ENCODE measurements at places on chromosomes 3 and 15. TPM values are rescaled to one million over a fixed set of nuclear protein-coding genes. Genes with fewer than 3 reads are reported as not detected.
A peak's percentile ranks its signal among the peaks of the same experiment; 100 is the strongest.

- DNase-seq: no peak
Observed at GRCh38 chr3:4720316-4721075, 227.3 kb downstream of the ITPR1 start.

DNA sequence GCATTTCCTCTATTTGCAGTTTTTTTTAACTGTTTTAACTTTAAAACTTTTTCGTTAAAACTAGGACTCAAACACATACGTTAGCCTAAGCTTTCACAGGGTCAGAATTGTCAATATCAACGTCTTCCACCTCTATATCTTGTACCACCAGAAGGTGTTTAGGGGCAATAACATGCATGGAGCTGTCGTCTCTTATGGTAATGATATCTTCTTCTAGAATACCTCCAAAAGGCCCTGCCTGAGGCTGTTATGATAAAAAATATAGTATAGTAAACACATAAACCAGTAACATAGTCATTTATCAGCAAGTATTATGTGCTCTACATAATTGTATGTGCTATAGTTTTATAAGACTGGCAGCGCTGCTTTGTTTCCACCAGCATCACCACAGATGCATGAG lies 76.3 kb upstream of the MLF1 start:
- DNase-seq: no peak

DNA sequence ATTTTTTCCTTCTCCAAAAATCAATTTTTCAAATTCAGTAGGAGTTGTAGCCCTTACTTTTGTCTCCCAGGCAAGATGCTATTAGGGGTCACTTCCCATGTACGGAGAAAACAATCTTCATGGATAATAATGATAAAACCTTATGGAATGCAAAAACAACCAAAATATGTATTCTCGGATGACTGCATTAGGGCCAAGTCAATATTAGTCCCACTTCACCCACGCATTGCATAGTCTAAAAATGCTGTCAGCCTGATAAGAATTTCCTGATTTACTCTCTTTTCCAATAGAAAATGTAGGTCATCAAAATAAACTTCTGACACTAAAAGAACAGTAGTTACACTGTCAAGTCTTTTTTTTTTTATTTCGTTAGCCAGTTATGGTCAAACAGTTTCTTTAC lies 2.7 kb downstream of the VGLL3 start:
- DNase-seq: peak; percentile 56

GRCh38 chr3:53841296-53841695 lies 4.9 kb downstream of the CHDH start:
- DNase-seq: no peak

- DNase-seq: peak; percentile 73
Observed at GRCh38 chr3:148510116-148510515, 187.6 kb upstream of the AGTR1 start.

DNA sequence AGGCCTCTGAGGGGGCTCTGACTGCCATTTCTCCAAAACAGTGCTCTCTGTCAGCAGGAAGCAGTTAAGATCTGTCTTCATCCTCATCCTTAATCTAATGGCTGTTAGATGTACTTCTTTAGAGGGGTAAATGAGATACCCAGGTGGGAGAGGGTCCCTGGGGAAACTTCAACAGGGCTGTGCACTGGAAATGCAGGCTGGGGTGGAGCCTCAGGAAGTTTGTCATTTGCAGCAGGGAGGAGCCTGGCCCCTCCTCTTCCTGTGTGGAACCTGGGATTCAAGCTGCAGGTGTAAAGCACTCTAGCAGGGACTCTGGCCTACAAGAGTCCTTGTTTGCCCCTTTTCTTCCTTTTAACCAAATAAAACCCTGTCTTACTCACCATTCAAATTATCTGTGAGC lies 1173.6 kb downstream of the OTOL1 start:
- no peak for DNase-seq

- DNase-seq: no peak
Observed at GRCh38 chr15:69784798-69785566, 312.7 kb downstream of the TLE3 start.

GRCh38 chr3:53806182-53807116 lies 39.8 kb downstream of the CHDH start:
- no peak for DNase-seq

DNA sequence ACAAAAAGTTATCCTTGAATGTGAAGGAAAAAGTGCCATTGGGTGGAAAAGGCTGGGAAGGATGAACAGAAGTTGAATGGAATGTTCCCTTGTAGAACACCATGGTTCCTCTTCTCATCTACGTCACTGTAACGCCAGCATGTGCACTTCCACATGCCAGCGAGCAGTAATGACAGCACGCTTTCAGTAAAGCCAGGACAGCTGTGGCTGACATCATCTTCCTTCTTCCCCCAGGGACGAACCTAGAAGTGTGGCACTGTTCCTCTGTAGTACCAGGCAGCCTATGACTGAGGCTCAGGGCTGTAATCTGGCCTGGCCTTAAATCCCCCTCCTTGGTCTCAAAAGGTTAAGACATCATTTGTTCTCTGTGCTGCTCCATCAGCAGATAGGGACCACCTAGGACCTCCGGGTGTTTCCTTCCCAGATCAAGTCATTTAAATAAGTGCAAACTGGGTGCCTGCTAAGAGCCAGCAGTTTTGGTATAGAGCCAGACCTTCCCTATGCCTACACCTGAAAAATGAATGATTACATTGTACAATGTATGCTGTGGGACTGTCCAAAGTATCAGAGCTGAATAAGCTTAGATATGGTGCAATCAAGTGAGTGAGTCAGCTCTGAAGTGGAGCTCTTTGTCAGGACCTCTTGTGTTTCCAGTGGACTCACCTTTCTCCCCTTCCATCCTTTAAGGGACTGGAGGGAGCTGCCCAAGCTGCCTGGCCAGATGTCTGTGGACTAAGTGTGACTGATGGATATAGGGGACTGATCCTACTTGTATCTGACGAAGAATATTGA lies 5.6 kb upstream of the SRPRB start:
- DNase-seq: peak; percentile 9

- DNase-seq: peak; percentile 92
Observed at GRCh38 chr3:112640930-112641801, at the start of gene CCDC80. TSS of gene CCDC80 (minus strand) at chr3:112641143. CDS start at chr3:112639905, 1,238 bp downstream.

- no peak for DNase-seq
Observed at GRCh38 chr3:116154389-116154788, 290.9 kb downstream of the LSAMP start.

DNA sequence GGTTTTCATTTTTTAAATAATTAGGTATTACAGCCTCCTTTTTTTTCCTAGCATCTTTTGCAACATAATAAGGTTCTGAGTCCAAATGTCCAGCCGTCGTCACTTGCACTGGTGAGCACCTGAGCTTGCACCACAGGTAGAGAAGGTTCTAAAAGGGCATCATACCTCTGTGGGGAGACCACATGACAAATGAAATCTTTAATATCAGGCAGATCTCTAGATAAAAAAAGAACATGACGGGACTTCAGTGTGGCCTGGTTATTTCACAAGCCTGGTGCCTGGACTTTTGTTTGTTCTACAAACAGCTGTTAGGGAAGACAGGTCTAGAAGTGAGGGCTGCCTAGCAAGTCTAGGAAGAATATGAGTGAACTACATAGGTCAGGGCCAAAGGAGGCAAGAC lies 3.6 kb downstream of the ZBED2 start:
- DNase-seq: no peak

DNA sequence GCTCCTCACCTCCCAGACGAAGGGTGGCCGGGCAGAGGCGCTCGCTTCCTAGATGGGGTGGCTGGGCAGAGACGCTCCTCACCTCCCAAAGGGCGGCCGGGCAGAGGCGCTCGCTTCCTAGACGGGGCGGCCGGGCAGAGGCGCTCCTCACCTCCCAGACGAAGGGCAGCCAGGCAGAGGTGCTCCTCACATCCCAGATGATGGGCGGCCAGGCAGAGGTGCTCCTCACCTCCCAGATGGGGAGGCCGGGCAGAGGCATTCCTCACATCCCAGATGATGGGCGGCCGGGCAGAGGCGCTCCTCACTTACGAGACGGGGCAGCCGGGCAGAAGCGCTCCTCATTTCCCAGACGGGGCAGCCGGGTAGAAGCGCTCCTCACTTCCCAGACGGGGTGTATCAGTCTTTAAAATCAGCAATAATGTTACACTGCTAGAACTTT lies 19.4 kb upstream of the CCNL1 start:
- DNase-seq: no peak

DNA sequence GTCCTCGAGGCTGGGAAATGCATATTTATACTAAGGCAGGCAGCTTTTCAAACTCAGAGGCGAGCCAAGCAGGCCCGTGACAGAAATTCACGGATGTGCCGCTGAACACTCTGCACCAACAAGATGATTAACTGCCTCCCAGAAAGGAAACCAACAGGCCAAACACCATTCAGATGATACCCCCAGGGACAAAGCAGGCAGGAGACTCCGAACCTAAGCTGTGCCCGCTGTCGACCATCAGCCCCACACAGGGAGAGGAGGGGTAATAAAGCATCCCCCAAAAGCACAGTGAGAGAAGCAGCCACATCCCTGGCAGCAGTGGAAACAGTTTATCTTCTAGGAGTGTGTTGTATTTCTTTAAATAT lies 31.8 kb downstream of the ADAMTS17 start:
- DNase-seq: no peak

GRCh38 chr3:86815880-86816279 lies 175.1 kb downstream of the VGLL3 start:
- DNase-seq: no peak

DNA sequence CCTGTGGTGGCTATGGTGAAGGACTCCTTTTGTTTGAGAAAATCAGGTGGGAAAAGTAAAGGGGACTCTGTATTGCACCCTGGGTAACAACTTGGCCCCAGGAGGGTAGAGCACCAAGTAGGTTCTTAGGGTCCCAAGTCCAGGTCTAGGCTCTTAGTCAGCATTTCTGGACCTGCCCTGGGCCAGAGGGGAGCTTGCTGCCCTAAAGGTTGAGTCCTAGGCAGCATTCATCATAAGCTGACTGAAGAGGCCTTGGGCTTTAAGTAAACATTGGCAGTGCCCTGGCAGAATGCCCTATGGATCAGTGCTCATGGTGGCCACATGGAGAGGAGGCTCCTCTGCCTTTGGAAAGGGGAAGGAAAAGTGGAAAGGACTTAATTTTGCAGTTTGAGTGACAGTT lies 268.5 kb upstream of the CTNNB1 start:
- DNase-seq: no peak

DNA sequence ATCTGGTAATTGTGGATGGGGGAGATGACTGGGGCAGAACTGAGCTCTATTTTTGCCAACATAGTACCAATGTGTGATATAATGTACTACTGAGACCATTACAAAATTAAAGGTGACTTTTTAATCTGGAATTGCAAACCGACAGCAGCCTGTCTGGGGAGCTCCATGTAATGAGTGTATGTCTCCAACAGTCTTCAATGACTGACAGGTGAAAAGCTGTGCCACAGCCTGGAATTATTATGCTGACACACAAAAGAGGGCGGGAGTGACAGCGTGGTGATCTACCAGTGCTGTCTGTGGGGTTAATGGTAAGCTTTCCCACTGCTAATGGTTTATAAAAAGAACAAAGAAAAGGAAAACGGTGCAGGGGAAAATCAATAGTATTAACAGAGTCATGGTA lies 143.4 kb downstream of the CLSTN2 start:
- no peak for DNase-seq

- DNase-seq: no peak
Observed at GRCh38 chr3:188559072-188559429, 405.1 kb downstream of the LPP start.

DNA sequence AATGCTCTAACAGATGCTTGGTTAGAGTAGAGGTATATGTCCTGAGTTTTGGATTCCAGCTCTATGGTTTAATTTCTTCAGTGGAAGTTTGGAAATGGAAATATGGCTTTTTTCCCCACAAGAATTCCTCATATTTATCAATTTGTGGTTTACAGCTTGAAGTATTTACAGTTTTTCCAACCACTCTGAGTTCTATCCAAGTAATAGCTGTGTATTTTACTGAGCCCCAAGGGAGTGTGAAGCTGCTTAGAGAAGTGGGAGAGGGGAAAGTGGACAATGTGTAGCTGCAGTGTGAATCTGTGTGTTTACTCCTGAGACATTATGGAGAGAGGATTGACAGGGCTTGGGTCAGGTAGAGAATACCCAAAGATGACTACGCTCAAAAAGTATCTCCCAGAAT lies 54.5 kb downstream of the NEK11 start:
- no peak for DNase-seq

GRCh38 chr15:89125088-89125826 lies 37.0 kb downstream of the ABHD2 start:
- DNase-seq: no peak

GRCh38 chr3:193347521-193348501 lies 30.7 kb downstream of the ATP13A5 start:
- no peak for DNase-seq

DNA sequence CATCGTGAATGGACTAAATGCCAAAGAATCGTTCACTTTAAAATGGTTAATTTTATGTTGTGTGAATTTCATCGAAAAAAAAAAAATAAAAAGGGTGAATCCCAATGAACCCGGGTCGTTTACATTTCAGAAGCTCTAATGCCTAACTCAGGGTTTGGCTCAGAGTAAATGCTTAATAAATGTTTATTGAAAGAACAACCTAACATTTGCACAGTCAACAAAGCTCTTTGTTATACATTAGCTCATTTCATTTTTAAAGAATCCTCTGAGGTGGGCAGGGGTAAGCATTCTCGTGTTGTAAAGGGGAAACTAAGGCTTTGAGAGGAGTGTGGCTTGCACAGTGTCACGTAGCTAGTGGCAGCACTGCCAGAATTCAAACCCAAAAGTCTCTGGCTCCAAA lies 109.5 kb downstream of the RPLP1 start:
- no peak for DNase-seq

- no peak for DNase-seq
Observed at GRCh38 chr3:191366675-191367074, 36.3 kb upstream of the UTS2B start.

GRCh38 chr3:190618330-190619030 lies 104.6 kb downstream of the IL1RAP start:
- DNase-seq: no peak

DNA sequence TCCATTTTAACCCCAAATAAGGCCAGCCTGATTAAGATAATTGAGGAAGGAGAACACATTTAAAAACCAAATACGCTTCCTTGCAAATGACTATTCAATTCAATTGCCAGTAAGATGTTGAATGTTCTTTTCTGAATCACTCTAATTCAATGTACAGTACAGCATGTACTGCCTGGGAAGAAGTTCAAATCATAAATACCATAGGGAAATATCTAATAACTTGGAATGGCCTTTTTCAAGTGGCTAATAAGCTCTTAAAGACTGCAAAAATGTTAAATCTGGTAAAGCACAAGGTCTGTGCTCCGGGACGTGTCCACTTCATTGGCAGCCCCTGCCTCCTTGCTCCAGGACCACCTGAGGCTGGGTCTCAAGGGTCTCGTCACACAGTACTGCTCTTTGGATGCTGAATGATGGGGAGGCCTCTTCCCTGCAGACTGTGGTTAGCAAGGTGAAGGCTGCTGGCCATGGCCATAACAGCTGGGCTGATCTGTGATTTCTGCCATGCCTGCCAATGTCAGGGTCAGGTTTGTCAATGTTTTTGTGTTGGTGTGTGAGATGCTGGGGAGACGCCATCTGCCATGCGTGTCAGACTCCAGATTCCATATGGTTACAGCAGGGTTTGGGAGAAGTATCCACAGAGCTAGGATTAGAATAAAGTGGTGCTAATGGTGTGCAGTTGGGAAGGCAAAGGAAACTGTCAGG lies 300.5 kb downstream of the ADAMTS17 start:
- DNase-seq: no peak

GRCh38 chr15:91537856-91538255 lies 315.7 kb upstream of the SLCO3A1 start:
- DNase-seq: no peak

Gene REC114
- not detected for total RNA-seq

Gene LMOD3
- total RNA-seq: 8.9 TPM

Gene SNURF
- 19.1 TPM for total RNA-seq

Gene BSN
- 0.39 TPM for total RNA-seq

Gene MED12L
- total RNA-seq: 1.5 TPM

Gene ADPRH
- 2.7 TPM for total RNA-seq

Gene MORC1
- not detected for total RNA-seq

Gene CATSPER2
- total RNA-seq: 1.8 TPM

Gene RNU5B-1
- under 0.01 TPM for total RNA-seq

Gene IL17RD
- total RNA-seq: 18.3 TPM

Gene DLEC1
- 0.49 TPM for total RNA-seq
